Gastrocnemius medialis (tissue), 4 donors: ENCODE measurements at places on chromosomes 6 and 20. TPM values are rescaled to one million over a fixed set of nuclear protein-coding genes. Genes with fewer than 3 reads are reported as not detected.

Gene BEND6
- total RNA-seq: 0.97 TPM

Gene FOXC1
- 1.6 TPM for total RNA-seq

Gene DACT2
- 0.24 TPM for total RNA-seq

Gene AKAP12
- 17.3 TPM for total RNA-seq

DNA sequence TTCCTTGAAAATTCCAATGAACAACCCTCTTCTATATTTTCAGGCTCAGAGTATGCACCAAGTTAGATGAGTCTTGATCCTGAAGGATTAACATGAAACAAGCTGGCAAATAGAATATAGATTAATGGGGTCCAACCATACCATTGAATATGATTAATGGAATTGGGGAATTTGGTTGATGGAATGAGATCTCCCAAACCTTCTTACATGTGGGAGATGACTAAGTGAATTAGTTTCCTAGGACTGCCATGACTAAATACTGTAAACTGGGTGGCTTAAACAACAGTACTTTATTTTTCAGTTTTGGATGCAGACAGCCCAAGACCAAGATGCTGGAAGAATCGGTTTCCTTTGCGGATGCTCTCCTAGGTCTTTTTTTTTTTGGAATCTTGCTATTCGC, 347.0 kb downstream of the QKI start:
- no peak for DNase-seq
- H3K36me3 ChIP-seq: no peaks in the 10 kb centered on the region
- H3K4me3 ChIP-seq: no peak overlapping the region
- no peaks in the 10 kb centered on the region for H3K27me3 ChIP-seq

Gene RIPOR2
- 20.9 TPM for total RNA-seq

DNA sequence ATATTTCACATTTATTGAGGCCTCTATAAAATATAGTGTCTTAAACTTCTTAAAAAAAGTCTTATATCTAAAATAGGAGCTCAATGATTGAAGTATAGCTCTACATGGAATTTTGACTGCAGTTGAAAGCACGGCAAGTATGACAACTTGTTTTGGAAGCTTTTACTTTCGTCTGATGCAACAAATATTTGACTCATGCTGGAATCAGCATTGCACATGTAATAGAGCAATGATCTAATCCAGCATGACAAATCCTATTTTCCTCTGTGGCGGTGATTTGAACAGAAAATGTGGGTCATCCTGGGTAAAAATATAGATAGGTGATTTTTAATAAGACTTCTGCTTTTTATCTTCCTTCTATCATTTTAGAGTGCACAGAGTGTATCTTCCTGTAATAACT, 111.6 kb downstream of the TINAG start:
- no peak overlapping the region for H3K27ac ChIP-seq
- H3K36me3 ChIP-seq: no peaks in the 10 kb centered on the region
- H3K4me1 ChIP-seq: no peaks in the 10 kb centered on the region
- no peaks in the 10 kb centered on the region for H3K27me3 ChIP-seq
- no peak for DNase-seq

DNA sequence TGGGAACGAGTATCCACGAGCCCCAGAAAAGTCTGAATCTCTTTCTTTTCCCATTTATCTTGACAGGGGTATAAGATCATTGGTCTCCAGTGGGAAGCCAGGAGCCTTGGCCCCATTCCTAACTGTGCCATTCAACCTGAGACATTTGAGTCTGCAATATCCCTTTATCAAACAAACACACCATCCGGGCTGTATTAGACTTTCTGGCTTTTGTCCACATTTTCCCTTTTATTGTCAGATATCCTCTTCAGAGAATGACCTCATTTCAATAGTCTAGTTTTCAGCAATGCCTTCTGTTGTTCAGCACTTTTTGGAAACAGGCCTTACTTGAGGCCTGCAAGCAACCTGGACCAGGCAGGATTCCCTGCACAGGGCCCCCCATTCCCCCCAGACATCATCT, 15.7 kb downstream of the BPIFA1 start:
- no peaks in the 10 kb centered on the region for H3K4me1 ChIP-seq
- H3K4me3 ChIP-seq: no peak overlapping the region
- H3K27ac ChIP-seq: no peak overlapping the region
- H3K27me3 ChIP-seq: peaks cover 4% of the 10 kb centered on the region

DNA sequence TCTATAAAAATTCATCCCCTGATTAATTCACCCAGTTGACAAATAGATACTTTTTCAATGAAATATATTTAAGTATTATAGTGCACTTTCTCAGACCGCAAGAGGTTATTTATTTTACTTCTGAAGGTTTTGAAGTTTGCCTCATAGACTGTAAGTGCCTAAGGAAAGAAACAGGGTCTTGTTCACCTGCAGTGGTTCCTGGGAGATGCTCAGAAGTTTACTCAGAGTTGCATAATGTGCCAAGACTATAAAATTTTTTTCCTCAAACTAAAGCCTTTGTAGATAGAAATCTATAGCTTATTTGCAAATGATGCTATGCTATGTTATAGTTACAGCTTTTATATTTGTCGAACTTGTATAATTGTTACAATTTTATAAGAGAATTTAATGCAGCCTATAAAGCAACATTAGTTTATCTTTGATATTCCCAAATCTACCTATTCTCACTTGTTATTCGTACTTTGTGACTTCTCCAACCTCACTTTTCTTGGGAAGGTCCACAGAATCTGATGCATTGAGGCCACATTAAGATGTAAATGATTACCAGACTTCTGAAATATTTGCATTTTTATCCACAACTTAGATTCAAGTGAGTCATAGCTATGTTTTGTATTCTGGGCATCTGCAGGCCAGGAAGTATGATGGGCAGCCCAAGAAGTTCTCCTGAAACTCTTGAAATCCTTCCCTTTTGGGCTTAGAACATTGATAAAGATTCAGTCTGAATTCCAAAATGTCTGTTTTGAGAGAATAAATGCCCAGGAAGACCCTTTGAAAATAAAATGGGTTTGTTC, 35.7 kb downstream of the KCNQ5 start:
- H3K36me3 ChIP-seq: no peaks in the 10 kb centered on the region
- no peak overlapping the region for H3K4me3 ChIP-seq
- no peaks in the 10 kb centered on the region for H3K4me1 ChIP-seq
- H3K27ac ChIP-seq: no peak overlapping the region
- DNase-seq: no peak

GRCh38 chr6:129235167-129236000, 352.4 kb downstream of the LAMA2 start:
- no peaks in the 10 kb centered on the region for H3K36me3 ChIP-seq
- no peak for DNase-seq
- H3K27me3 ChIP-seq: no peaks in the 10 kb centered on the region
- no peak overlapping the region for H3K4me3 ChIP-seq
- H3K4me1 ChIP-seq: peaks cover 5% of the 10 kb centered on the region
- H3K27ac ChIP-seq: no peak overlapping the region

GRCh38 chr6:106446287-106446885, 85.9 kb downstream of the CRYBG1 start:
- no peak overlapping the region for H3K27ac ChIP-seq
- H3K4me3 ChIP-seq: no peak overlapping the region
- no peaks in the 10 kb centered on the region for H3K27me3 ChIP-seq
- DNase-seq: no peak
- H3K4me1 ChIP-seq: no peaks in the 10 kb centered on the region

GRCh38 chr20:20931024-20931423, 175.1 kb downstream of the LINC00237 start:
- no peak for DNase-seq
- H3K4me3 ChIP-seq: no peak overlapping the region
- no peaks in the 10 kb centered on the region for H3K4me1 ChIP-seq
- H3K27ac ChIP-seq: no peak overlapping the region
- H3K27me3 ChIP-seq: peaks cover 9% of the 10 kb centered on the region
- no peaks in the 10 kb centered on the region for H3K36me3 ChIP-seq

Gene NKAPL
- total RNA-seq: 1.5 TPM

Gene LAMA5
- 13.0 TPM for total RNA-seq

DNA sequence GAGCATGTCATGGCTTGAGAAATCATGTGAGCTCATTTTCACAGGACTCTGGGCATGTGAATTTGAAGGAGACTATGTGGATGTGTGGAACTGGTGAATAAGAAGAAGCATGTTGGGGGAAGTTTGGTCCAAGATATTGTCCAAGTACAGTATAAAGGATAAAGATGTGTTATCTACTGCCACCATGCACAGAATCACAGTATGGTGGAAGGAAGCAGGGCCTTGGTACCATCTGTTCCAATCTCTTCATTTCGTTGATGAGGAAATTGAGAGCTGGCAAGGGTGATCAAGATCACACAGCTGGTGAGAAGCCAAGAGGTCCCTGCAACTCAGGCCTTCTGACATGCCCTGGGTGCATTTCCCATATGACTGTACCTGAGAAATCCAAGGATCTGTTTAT, 31.5 kb upstream of the RIPOR2 start:
- H3K27ac ChIP-seq: no peak overlapping the region
- no peak for DNase-seq
- H3K4me3 ChIP-seq: no peak overlapping the region
- H3K27me3 ChIP-seq: no peaks in the 10 kb centered on the region

DNA sequence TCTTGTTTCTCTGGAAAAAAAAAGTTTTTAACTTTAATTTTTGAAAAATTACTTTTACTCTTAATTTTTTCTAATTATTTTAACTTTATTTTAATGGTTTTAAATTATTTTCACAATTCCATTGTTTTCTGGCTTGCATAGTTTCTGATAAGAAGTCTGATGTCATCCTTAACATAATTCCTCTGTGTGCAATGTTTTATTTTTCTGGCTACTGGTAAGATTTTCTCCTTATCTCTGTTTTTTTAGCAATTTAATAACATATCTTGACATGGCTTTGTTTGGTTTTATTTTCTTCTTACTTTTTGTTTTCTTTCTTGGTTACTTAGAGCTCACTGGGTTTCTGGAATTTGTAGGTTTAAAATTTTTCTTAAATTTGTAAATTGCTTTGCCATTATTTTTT, 114.8 kb downstream of the TBXT start:
- H3K27me3 ChIP-seq: no peaks in the 10 kb centered on the region
- H3K36me3 ChIP-seq: no peaks in the 10 kb centered on the region
- DNase-seq: no peak
- no peaks in the 10 kb centered on the region for H3K4me1 ChIP-seq

DNA sequence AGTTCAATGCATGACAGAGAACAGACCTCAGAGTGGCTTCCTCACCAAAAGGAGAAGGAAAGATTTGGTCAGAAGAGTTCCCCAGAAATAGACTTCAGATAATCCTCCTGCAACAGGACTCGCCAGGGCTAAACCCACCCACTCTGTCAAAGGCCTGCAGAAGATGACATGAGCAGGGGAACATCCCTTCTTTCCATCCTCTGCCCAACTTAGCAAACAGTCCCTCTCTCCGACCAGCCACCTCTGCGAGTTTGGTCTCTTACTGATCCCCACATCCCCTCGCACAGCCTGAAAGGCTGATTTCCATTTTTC, 7.5 kb downstream of the NFATC2 start:
- H3K4me1 ChIP-seq: peaks cover 27% of the 10 kb centered on the region
- no peak overlapping the region for H3K27ac ChIP-seq
- H3K36me3 ChIP-seq: no peaks in the 10 kb centered on the region
- H3K27me3 ChIP-seq: no peaks in the 10 kb centered on the region

DNA sequence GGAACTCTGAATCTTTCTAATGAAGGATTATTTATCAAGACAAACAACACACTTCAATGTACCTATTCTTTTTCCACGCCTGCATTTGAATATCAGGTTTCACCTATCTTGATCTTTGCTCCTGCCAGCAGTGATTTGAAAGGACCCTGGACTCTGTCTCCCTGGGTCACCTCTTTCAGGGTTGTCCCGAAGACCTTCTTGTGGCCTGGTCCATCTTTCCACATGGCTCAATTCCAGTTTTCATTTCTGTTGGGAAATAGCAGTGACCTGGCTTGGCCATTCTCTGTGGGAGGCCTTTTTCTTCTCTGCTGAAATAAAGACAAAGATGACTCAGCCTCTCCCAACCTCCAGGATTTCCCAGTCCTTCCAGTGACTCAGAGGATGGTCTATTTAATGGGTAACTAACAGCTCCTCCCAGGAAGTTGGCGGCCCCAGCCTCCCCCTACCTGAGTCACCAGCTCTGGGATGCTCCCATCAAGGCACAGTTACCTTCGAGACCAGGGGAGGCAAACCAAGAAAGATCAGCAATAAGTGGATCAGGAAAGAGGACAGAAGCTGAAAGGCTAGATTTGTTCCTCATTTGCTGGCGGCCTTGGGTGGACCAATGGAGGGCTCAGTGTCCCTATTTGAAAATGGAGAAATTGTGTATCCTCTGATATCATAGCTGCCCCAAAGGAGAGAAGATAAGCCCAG, 120.2 kb upstream of the RNF24 start:
- H3K27ac ChIP-seq: no peak overlapping the region
- DNase-seq: no peak
- no peaks in the 10 kb centered on the region for H3K36me3 ChIP-seq
- no peak overlapping the region for H3K4me3 ChIP-seq

Gene RGS17
- total RNA-seq: 0.11 TPM

Gene EMILIN3
- not detected for total RNA-seq

GRCh38 chr6:146905181-146905704, 299.0 kb upstream of the STXBP5 start:
- no peak overlapping the region for H3K4me3 ChIP-seq
- H3K27ac ChIP-seq: no peak overlapping the region
- no peak for DNase-seq
- no peaks in the 10 kb centered on the region for H3K36me3 ChIP-seq

GRCh38 chr6:151070631-151071051, 169.1 kb upstream of the AKAP12 start:
- H3K4me3 ChIP-seq: no peak overlapping the region
- H3K36me3 ChIP-seq: no peaks in the 10 kb centered on the region
- H3K4me1 ChIP-seq: peaks cover 6% of the 10 kb centered on the region
- H3K27ac ChIP-seq: peak overlapping the region; percentile 5
- H3K27me3 ChIP-seq: no peaks in the 10 kb centered on the region
- no peak for DNase-seq

DNA sequence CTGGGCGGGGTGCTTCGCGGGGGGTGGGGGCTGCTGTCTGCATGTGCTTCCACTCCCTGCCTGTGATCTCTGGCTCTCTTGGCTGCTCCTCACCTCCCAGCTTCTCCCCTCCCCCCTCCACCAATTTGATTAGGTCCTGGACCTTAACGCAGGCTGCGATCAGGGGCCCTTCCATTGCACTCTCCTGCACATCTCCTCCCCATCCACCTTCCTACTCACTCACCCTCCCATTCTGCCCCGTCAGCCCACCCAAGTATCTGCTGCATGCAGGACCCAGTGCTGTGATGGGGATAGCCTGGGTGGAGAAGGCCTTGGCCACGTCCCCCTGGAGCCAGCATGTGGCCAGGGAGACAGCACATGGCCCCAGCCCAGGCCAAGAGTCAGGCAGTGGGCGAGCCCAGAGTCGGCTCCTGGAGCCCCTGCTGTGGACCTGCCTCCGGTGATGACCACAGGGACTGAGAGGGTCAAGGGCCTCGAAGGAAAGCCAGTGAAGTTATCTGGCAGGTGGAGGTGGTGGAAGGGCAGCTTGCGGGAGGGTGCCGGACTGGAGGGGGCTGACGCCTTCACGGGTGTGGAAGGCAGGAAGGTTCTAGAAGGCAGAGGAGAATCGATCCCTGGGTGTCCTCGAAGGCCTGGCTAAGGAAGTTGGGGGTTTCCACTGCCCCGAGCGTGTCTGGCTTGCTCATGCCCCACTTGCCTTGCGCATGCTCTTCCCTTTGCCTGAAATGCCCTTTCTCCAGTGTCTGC, 40.7 kb downstream of the SRC start:
- H3K4me3 ChIP-seq: no peak overlapping the region
- DNase-seq: no peak
- no peaks in the 10 kb centered on the region for H3K27me3 ChIP-seq
- no peaks in the 10 kb centered on the region for H3K36me3 ChIP-seq

Gene CFAP206
- total RNA-seq: not detected
